A549 (cell line): ENCODE measurements at places on chromosomes 13 and 19.

GRCh38 chr13:54945973-54946372 is 1917.4 kb downstream of the OLFM4 start:
- no peak for DNase-seq

- DNase-seq: no peak
These were observed 194.5 kb downstream of the DACH1 start for GRCh38 chr13:71672512-71672911.

- DNase-seq: no peak
These were observed 983 bp downstream of the ITM2B start for GRCh38 chr13:48233889-48234488.

DNA sequence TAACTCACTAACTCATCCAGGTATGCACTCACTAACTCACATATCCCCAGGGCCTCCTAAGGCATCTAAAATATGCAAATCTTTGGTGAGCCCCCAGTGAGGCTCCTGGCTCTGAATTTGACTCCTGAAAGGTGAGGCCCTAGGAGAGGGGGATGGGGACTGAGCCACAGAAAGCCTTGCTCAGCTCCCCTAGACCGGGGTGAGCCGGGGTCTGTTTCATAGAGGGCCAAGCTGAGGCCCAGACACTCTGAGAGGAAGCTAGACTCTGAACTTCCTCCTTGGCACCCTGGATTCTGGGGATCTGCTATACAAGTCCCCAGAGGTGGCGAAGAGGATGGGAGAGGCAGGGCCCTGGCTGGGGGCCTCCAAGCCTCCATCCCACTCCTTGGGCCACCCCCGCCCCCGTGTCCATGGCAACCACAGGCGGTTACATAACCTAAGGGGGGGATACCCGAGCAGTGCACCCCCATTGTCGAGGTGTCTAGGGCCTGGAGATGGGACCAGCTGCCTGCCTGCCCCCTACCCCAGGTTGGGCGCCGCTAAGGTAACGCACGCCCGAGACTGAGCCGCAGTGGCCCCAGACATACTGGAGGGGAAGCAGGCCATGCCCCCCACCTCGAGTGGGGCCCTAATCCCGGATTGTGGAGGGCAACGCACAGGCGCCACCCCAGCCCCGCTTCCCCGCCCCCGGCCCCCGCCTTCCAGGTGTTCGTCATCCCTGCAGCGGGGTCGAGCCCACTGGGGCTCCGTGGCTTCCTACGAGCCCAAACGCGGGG is 646 bp downstream of the ABHD8 start:
- DNase-seq: no peak

DNA sequence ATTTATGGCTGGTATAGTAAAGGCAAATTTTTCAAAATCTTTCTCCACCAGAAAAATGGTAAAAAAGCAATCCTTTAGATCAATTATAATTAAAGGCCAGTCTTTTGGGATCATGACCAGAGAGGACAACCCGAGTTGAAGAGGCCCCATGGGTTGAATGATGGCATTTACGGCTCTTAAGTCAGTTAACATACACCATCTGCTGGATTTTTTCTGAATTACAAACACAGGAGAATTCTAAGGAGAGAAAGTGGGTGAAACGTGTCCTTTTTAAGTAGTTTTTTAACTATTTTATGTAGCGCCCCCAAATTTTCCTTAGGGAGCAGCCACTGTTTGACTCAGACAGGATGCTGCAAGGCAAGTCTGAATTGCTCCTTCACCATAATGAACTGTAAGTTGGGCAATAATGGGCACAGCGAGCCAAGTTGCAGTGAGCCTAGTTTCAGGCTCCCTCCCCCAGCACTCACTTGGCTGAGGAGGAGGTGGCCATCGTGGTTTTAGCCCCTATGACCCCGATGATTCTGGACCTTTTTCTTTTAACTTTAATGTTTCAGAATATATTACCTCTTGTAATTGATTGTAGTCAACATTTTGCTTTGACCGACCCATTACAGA is 13.6 kb upstream of the ZNF611 start:
- peak; percentile 19 for DNase-seq

- DNase-seq: no peak
These were observed 2.9 kb upstream of the RCN3 start for GRCh38 chr19:49524812-49525455.

DNA sequence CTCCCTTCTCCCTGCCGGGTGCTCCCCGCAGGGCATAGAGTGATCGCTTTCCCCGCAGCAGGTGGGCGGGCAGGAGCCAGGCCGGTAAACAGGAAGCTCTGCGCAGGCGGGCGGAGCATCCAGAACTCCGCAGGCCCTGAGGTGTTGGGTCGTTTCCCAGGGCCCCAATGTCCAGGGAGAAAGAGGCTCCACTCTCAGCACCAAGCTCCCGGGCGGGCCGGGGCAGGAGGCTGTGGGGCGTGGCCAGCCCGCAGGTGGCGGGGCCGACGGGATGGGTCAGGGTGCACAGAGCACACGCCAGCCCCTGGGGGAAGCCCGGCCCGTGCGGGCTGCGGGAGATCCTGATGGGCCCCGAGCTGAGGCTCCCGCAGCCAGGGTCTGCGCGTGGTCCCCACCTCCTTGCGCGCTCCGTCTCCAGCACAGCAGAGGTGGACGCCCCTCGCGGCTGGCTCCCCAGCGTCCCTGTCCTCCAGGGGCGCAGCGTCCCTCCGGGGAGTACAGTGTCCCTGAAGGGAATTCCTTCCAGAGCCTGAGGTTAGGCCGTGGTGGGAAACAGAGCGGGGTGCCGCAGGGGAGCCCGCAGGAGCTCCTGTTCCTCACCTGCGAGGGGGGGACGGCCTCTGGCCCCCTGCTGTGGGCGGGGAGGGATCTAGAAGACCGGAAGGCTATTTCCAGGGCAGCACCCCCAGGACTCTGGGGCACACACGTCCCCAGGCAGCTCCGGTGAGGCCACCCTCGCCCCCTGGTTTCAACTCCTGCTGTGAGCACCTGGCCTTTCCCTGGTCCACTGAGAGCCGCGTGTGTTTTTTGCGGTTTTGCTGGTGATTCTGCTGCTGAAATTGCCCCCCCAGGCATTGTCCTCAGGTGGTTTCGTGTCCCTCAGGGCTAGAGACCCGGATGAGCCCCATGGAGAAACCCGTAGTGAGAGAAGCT is 12.2 kb downstream of the PIP5K1C start:
- DNase-seq: no peak

- DNase-seq: no peak
These were observed 26.3 kb downstream of the SAE1 start for GRCh38 chr19:47156861-47157430.

- DNase-seq: no peak
These were observed 681 bp downstream of the SLC5A5 start for GRCh38 chr19:17872251-17873001.

- DNase-seq: no peak
These were observed 135.3 kb upstream of the MCF2L start for GRCh38 chr13:112833551-112834257.

DNA sequence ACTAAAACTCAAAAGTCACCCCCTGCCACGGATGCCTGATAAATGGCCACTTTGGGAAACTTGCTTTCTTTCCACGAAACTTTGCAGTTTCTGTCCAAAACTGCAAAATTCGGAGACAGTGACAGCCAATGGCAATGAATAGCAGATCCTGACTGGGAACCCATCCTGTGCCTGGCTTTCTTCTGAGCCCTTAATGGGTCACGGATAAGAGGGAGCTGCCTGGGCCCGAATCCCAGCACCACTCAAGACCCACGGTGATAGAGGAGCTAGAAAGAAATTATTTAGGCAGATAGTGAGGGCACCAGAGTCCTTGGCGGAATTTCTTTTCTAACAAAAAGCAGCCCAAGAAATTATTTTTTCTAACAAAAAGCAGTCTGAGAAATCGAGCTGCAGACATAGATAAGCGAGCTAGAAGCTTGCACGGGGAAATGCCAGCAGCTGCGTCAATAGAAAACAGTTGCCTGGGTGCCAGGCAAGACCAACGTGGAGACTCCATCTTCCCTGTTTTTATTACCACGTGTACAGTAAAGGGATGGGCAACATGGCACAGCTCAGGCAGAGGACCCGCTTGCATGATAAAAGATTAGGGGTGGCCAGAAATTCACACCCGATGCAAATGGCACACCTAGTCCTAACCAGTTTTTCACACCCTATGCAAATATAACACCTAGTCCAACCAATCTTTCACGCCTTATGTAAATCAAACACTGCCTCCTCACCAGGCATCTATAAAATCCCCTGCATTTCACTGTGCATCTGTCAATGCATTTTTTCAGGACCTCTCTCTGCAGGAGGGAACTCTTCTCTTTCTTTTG is 7.1 kb upstream of the HSH2D start:
- no peak for DNase-seq

GRCh38 chr19:41532526-41532925 is 43.4 kb upstream of the CEACAM21 start:
- no peak for DNase-seq

DNA sequence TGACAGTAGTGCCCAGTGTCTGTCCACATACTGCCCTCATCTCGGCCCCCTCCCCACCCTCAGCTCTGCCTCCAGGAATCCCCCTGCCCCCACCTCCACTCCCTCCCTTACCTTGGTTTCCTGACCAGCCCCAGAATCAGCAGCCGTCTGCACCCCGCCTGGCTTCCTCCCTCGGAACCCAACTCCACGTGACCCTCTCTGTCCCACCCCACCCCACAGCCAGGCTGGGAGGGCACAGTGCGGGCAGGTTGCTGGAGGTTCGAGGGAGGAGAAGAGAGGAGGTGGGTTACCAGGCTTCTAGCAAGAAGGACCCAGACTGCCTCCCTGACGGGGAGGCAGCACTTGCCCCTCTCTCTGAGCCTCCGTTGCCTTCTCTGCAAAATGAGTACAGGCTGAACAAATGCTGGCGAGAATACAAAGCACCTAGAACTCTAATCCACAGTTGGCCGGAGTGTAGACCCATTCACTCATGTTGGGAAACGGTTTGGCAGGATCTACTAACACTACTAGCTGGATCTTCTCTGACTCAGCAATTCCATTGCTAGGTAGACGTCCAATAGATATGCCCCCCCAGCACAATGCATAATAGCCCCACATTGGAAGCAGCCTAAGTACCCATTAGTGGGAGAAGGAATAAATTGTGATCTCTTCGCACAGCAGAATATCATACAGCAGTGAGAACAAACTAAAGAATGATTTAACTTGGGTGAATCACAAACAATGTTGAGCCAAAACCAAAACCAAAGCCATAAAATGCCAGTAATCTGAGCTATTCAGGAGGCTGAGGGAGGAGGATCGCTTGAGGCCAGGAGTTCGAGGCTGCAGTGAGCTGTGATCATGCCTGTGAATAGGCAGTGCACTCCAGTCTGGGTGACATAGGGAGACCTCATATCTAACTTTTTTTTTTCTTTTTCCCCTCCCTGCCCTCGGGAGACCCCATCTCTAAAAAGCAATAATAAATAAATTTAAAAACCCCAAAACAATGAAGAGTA is at the start of gene RASAL3:
Gene RASAL3 (minus strand): TSS at position 151 of the 992 bp plus-strand sequence. CDS start 186 bp downstream, outside the sequence.
- DNase-seq: no peak

- DNase-seq: no peak
These were observed 53.8 kb downstream of the CDK8 start for GRCh38 chr13:26307701-26308100.

DNA sequence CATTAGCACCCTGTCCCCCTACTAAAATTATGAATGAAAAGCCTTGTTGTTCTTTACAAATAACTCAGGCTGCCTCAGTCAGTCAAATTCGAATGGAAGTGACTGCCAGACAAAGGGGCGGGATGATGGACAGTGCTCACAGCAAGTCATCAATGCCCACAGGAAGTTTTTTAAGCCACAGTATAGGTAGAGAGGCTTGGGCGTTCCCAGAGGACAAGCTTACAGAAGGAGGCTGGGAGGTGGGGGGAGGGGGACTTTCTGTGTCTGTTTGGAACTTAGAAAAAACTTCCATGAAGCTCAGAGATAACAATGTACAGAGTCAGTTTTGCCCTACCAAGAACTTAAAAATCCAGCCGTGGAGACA is 18.5 kb upstream of the SPRY2 start:
- DNase-seq: no peak

DNA sequence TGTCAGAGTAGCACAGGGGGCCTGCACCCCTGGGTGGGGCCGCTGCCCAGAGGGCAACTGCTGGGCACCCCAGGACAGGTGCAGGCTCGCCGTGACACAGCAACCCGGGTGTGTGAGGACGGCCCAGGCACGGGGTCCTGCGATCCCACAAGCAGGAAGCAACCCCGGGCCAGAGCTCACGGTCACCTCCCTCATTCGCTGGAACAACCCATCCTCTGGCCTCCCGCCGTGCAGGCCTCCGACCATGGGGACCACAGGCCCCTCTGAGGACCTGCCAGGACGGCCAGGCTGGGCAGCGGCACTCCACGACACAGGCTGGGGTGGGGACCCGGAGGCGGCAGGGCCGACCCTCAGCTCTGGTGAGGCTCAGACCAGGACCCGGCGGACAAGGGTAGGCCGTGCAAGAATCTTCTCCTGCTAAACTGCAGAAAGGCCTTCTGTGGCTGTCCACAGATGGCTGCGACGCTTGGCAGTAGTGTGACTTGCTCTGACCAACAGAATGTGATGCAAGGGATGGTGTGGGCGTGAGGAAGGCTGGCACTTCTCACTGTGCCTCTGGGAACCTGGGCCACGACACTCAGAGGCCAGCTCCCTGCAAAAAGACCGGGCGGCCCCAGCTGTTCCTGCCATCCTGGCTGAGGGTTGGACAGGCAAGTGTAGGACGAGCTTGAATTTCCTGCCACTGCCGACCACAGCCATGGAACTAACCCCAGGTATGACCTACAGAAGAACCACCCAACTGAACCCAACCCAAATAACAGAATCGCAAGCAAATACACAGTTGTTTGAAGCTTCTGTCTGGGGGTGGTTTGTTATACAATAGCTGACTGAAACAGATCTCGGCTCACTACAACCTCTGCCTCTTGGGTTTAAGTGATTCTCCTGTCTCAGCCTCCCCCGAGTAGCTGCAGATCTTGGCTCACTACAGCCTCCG is 26.5 kb downstream of the PIP5K1C start:
- DNase-seq: no peak

DNA sequence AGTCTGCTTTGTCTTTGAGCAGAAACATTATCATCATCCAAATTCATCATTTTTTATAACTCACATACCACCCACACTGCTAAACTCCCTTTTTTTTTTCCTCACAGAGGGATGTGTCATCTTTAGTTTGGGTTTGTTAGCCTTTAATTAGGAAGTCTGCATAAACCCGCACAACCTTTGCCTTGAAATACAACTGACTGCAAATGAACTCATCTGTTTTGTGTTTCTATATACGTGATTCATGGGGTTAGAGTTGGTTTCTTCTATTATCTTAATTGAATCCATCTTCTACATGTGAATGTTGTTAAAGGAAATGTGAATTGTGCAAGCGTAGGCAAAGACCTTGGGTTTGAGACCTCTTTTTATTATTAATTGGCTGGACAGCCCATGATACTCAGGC is 102.7 kb downstream of the SLAIN1 start:
- no peak for DNase-seq

GRCh38 chr19:47473336-47473735 is 1.6 kb upstream of the SLC8A2 start:
- DNase-seq: no peak
